SJSA1 (cell line): ENCODE measurements at places on chromosomes 4 and X. TPM values are rescaled to one million over a fixed set of nuclear protein-coding genes. Genes with fewer than 3 reads are reported as not detected.
A peak's percentile ranks its signal among the peaks of the same experiment; 100 is the strongest.

ETDB gene
- not detected in 2 replicates for total RNA-seq

PLAC8 gene
- 123 and 141 TPM in 2 replicates for total RNA-seq

RXFP1 gene
- 2.1 and 2.2 TPM in 2 replicates for total RNA-seq

FGD1 gene
- 3.4 and 5.7 TPM in 2 replicates for total RNA-seq

PRR32 gene
- not detected in 2 replicates for total RNA-seq

NFKB1 gene
- 35.0 and 47.9 TPM in 2 replicates for total RNA-seq

PNMA5 gene
- 0.08 TPM in 1 of 2 replicates, not detected in the other for total RNA-seq

PABPC1L2B gene
- total RNA-seq: not detected in 2 replicates

GRCh38 chr4:7433376-7434140 lies 1.2 kb downstream of the PSAPL1 start:
- no peaks in the 10 kb centered on the region for H3K27me3 ChIP-seq
- H3K4me3 ChIP-seq: no peak overlapping the region
- H3K27ac ChIP-seq: no peak overlapping the region
- no peak for DNase-seq
- H3K4me1 ChIP-seq: no peaks in the 10 kb centered on the region

- no peaks in the 10 kb centered on the region for H3K27me3 ChIP-seq
- no peaks in the 10 kb centered on the region for H3K4me1 ChIP-seq
- H3K36me3 ChIP-seq: no peaks in the 10 kb centered on the region
Observed at GRCh38 chrX:22690116-22690515, 309.6 kb upstream of the DDX53 start.

DNA sequence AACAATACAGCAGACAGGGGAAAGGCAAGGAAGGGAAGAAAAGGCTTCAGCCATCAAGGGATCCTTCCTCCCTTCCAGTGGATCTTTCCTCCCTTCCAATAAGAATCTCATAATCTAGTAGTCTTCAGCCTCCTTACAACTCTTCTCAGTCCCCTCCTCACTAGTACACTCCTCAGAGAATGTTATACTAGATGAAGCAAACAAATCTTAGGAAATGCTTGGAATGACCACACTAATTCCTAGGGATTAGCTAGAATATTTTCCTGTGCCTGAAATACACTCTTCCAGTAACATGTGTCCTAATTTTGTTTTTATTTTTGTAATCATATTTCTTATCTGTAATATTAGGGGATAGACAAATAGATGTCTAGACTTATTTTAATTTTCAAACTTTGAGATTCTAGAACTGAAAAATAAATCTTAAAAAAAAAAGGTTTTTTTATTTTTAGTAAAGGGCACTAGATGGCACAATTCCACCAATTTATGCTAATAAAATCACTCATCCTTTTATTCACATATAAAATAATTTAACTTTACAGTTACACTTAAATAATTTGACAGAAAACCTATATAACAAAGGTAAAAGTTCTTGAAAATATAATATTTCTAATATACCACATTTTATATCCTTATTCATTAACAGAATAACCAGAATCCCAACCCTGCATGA lies 7.0 kb upstream of the STPG2 start:
- no peaks in the 10 kb centered on the region for H3K27me3 ChIP-seq
- H3K27ac ChIP-seq: no peak overlapping the region
- DNase-seq: no peak
- no peaks in the 10 kb centered on the region for H3K4me1 ChIP-seq
- no peak overlapping the region for H3K4me3 ChIP-seq

DNA sequence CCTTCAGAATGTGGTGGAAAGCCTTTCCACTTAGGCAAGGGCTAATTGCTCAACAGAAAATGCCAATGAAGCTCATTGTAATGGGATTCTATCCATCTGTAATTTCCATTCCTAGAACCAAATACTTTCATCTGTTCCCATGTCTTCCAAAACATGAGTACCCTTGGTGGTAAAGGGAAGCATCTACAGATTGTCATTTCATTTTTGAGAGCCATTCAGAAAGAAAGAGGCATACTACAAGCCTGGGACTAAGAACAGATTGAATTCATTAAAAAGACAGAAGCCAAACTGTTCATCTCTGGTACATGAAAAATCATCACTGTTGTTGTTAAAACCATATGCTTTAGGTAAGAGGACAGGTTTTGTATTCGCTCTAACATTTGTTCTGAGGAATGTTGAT lies 43.6 kb upstream of the DCTD start:
- H3K27ac ChIP-seq: no peak overlapping the region
- no peak overlapping the region for H3K4me3 ChIP-seq
- no peak for DNase-seq
- H3K4me1 ChIP-seq: no peaks in the 10 kb centered on the region

GRCh38 chr4:76426272-76426671 lies 5.3 kb upstream of the CCDC158 start:
- no peaks in the 10 kb centered on the region for H3K27me3 ChIP-seq
- H3K4me1 ChIP-seq: peaks cover 7% of the 10 kb centered on the region
- H3K36me3 ChIP-seq: no peaks in the 10 kb centered on the region
- H3K27ac ChIP-seq: no peak overlapping the region

- no peaks in the 10 kb centered on the region for H3K27me3 ChIP-seq
- no peaks in the 10 kb centered on the region for H3K4me1 ChIP-seq
- H3K36me3 ChIP-seq: no peaks in the 10 kb centered on the region
- H3K4me3 ChIP-seq: no peak overlapping the region
- H3K27ac ChIP-seq: no peak overlapping the region
- peak; percentile 26 for DNase-seq
Observed at GRCh38 chrX:139559383-139560042, 29.0 kb downstream of the F9 start.

DNA sequence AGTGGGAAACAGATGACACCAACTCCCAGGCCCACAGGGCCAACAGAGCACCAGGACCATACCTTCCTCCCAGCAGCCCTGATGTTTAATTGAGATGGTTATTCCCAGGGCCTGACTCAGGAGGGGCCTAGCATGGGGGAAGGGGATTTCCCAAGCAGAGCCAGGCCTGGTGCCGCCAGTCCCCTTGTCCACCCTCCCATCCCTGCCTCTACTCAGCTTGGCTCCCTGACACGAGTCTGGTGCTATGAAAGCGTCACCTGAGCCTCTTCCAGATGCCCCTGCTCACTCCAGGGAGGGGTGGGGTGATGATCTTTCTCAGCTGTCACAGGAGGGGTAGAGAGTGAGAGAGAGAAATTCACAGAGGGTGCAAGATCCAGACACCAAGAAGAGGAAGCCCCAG lies 72.7 kb downstream of the EFNB1 start:
- no peak overlapping the region for H3K4me3 ChIP-seq
- DNase-seq: no peak
- H3K27me3 ChIP-seq: no peaks in the 10 kb centered on the region
- H3K27ac ChIP-seq: no peak overlapping the region

GRCh38 chr4:3269991-3270611 lies 21.1 kb downstream of the MSANTD1 start:
- DNase-seq: no peak
- no peak overlapping the region for H3K4me3 ChIP-seq
- no peak overlapping the region for H3K27ac ChIP-seq
- no peaks in the 10 kb centered on the region for H3K4me1 ChIP-seq
- H3K36me3 ChIP-seq: no peaks in the 10 kb centered on the region

DNA sequence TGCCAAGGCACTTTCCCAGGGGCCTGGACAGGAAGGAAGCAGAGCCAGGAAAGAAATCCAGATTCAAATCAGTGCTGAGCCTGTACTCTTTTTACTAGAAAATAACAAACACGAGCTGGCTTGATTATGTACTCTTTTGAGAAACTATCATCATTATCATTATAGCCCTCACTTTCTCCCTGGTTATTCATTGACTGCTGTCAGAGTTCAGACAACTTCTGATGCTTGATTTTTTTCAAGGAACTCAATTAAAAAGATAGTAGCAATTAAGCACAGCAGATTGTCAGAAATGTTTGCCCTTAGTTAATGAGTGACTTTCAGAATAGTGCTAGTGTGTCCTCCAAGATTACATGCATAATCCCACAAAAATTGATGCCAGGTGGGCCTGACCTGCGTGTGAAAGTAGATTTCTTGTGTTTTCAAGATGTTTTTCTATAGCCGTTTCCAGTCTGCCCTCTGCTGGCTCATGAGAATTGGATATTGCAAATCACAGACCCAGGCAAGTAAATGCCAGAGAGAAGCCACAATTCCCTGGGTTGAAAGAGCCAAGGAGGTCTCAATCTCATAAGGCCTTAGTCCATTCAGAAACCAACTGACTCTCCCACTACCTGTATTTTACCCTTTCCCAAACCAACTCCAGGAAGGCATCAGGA lies 14.3 kb upstream of the PNPLA4 start:
- H3K27ac ChIP-seq: no peak overlapping the region
- no peaks in the 10 kb centered on the region for H3K4me1 ChIP-seq
- no peaks in the 10 kb centered on the region for H3K27me3 ChIP-seq
- H3K4me3 ChIP-seq: no peak overlapping the region
